ENCODE measurements at places on chromosomes 4 and X.

- DNase-seq, result no peak
These were observed 11.6 kb upstream of the ARHGAP36 start for GRCh38 chrX:131046596-131046995.

GRCh38 chr4:87848622-87849351 is 16.0 kb downstream of the MEPE start:
- DNase-seq, result peak; percentile 42

GRCh38 chr4:150510176-150510865 is 71.6 kb upstream of the MAB21L2 start:
- DNase-seq, result no peak

DNA sequence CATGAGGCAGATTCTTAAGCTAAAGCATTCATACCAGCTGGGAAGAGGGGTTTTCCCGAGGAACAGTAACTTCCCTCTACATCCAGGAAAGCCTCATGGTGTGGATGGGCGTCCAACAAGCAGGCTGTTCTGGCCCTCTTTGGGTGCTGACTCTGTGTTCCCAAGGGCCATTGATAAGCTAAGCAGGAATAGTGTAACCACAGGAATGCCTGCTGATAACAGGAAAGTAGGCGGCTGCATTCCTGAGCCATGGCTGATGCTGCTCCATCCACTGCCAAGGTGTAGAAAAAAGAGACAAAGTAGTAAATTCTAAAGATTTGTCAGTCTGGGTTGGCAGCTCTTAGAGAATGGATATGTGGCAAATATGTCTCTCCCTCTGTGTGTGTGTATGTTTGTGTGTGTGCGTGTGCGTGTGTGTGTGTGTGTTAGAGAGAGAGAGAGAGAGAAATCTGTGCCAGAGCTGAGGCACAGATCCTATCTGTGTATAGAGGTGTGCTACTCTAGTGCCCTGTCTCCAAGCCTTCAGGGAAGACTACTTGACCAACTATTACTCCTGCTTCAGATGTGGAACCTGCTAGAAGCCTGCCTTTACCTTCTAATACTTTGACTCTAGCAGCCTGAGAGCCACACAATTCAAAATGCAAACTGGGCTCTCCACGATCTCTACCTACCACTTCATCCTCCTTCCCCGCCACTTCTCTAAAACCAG is 353.1 kb upstream of the NR3C2 start:
- no peak for DNase-seq

DNA sequence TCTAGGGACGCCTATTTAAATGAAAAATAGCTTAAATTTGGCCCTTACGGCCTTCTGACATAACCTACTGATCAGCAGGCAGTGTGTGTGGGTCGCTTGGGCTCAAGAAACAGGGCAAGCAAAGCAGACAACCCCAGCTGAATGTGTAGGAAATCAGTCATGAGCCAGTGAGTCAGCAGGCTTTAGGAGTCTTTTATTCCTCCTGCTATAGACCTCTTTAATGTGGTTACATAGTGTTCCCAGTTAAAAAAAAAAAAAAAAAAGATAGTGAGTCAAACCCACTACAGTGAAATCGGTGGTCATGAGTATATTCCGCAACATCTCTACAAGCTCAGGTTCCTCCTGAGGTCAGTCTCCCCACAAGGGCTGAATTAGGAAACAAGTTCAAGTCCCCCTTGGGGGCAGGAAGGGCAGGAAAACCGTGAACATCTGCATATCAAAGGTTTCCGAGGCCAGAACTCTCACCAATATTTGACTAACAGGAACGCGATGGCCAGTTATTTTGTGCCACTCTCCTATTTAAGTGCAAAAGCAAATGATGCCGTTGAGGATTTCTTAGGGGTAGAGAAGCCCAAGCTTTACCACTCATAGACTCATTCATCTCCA is 32.7 kb downstream of the ACSL1 start:
- DNase-seq, result no peak

- DNase-seq, result no peak
These were observed 178.3 kb downstream of the FBXO8 start for GRCh38 chr4:174105202-174105601.

DNA sequence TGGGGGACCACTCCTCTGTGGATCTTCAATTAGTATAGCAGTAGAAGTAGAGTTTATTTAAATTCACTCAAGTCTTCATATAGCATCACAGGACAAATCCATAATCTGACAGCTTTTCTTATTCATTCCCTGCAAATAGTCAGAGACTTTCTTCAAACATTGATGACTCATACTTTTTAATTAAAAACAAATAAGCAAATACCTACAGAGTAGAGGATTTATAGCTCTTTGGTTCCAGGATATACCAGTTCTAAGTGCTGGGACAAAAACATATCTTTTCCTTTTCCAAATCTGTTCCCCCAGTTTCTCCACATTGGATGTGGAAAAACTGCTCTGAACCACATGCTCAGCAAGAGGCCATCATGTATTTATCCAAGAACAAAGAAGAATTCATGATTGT is 24.1 kb downstream of the EMCN start:
- no peak for DNase-seq

DNA sequence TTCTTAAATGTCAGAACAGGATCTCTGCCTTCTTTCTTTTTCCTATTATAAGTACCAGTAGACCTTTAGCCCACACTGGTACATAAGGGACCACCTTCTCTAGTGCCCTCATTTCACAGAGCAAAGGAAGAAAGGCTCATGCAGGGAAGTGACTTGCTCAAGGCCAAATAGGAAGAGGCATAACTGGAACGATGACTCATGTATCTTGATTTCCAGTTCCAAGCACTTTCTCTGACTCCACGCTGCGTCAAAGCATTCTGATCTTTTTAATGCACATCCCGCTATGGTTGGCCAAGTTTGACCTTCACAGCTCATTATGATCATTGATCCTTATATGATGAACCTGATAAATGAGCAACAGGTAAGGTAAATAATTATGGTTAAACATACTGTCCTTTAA is 542.0 kb downstream of the GBA3 start:
- DNase-seq, result no peak

DNA sequence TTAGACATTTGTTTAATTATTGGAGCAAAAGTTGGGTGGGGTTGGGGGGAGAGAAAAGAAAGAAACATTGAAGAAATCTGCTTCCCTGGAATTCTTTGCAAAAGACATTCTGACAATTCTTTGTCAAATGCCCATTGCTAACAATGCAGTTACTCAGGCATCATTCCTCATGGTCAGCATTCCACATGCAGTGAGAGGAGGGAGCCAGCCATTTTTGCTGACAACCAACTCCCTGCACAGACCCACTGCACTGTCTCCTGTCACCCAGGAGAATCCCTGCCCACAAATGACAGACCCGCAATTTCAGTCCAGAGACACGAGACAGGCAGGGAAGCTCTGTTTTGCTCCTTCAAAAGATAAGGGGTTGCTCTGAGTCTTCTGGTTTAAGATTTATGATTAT is 985.1 kb upstream of the SLIT2 start:
- no peak for DNase-seq

DNA sequence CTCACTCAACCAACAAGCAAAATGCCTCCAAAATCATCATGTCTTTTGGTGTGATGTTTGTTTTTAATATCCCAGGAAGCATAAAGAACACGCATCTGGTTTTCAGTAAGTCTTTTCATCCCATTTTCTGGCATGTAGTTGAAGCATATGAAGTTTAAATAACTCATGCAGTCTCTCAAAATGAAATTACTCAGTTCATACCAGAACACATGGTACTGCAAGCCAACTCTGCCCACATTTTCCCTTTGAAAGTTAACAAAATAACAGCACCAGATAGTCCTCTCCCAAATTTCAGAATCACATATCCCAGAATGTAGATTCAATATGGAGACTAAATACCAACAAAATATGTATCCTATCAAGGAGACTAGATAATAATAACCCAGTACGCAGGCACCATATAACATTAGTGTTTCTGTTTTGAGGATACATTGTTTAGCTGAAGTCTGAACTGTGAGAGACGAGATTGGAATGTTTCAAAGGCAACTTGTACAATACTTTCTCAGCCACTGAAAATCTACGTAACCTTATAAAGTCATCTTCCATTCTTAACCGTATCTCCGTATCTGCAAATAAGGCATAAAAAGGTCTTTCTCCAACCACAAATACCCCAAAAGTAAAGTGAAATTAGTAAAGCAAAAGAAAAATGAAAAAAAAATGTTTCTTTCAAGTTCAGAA is 23.1 kb downstream of the CORIN start:
- no peak for DNase-seq

GRCh38 chr4:81806485-81806884 is 334.8 kb upstream of the RASGEF1B start:
- no peak for DNase-seq

GRCh38 chr4:127533028-127533700 is 99.6 kb upstream of the INTU start:
- peak; percentile 20 for DNase-seq

DNA sequence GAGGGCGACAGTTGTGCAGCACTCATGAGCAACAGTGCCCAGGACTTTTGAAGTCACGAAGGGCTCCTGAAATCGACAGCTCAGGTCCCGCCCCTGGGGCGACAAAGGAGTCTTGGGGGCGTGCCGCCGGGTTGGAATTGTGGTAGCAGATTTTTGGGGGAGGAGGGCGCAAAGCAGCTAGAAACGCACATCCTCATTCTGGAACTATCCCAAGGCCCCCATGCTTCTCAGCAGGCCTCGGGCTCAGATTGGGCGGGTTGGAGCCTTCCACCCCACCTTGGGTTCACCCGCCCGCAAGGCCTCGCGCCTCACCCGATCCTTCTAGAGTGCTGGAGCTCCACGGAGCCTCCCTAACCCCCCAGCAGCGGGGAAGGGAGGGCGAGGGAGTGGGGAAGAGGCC is 85.5 kb downstream of the HPRT1 start:
- no peak for DNase-seq

GRCh38 chr4:75950213-75950815 is 9.5 kb upstream of the NAAA start:
- DNase-seq, result no peak

DNA sequence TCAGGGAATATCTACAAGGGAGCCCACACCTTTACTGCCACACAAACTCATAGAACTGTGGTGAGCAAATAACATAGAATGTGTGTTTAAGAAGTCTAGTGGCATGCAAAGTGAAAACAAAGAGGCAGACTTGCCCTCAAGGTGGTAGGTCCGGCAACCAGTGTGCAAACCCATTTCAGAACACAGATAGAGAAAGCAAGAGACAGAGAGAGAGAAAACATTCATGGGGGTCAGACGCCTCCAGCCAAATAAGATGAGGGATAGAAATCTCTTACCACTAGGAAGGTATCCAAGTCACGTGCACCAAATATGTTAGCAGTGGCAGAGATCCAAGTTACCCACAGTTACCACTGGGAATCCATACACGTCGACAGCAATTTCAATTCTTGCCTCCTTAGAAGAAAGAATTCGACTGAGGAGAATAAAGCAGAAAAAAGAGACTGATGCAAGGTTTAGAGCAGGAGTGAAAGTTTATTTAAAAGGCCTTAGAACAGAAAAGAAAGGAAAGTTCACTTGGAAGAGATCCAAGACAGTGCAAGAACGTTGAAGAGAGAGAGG is 252.8 kb downstream of the NAP1L3 start:
- DNase-seq, result no peak

GRCh38 chr4:126530996-126531585 is 1101.7 kb upstream of the INTU start:
- no peak for DNase-seq

- peak; percentile 1 for DNase-seq
These were observed 68.0 kb upstream of the PLS3 start for GRCh38 chrX:115493015-115493414.

DNA sequence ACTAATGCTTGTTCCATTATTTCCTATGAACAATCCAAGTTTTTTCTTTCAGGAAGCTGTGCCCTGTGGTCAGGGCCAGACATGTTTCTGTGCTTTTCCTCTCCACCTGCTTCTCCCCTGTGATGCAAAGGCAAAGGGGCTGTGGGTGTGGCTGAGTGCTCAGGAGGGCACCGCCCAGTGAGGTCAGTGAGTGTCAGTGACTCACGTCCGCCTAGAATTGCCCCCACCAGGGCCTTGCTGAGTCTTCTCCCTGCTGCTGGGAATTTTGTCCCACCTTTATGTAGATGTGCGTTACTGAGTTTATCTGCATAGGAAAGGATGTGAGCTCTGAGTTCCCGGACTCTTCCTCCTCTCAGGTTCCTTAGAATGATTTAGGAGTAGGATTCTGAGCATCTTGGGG is 283.2 kb downstream of the DCHS2 start:
- DNase-seq, result no peak

DNA sequence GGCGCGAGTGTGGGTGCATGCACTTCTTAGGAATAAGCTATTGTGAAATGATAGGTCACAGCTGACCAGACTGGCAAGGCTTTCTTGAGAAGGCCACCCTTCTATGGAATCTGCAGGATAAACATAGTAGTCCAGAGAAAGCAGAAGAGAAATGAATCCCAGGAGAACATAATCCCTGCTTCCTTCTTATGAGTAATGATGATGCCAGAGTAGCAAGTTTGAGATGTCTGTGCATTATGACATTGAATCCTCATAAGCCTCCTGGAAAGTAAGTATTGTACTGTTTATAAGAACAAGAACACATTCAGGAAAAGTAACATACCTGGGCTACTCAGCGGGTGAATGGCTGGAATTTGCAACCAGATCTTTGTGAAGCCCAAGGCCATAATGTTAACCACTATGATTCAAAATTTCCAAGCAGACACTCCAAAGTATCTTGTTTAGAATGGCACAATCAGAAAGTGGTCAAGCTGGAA is 272.1 kb upstream of the HS3ST1 start:
- DNase-seq, result no peak

- DNase-seq, result peak; percentile 8
These were observed 38.5 kb downstream of the HERC3 start for GRCh38 chr4:88630756-88631155.

DNA sequence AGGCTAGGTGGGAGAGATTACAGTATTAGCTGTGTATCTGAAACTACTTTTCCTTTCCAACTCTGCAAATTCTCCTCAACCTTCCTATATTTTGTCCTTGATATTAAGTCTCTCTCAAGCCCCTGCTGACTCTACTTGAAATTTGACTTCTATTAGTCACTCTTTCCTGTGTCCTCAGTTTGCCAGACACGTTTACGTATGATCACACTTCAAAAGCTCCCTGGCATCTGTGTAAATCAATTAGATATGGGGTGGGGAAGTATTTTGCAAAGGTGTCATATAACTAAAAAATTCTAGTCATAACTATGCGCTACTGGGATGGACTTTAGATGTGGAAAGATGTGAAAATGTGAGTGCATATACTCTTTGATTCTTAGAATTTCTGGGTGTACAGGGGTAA is 67.4 kb upstream of the ARHGAP24 start:
- no peak for DNase-seq
